ENCODE measurements at places on chromosomes 7 and 10.

DNA sequence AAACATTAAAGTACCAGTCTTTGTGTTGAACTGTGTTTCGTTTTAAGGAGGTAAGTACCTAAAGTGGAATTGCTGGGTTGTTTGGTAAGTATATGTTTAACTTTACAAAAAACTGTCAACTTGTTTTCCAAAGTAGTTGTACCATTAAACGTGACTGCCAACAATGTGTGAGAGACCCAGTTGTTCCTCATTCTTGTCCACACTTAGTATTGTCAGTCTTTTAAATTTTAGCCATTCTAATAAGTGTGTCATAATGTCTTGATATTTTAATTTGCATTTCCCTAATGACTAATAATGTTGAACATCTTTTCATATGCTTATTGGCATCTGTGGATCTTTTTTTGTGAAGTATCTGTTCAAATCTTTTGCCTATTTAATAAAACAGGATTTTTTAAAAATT lies 74.3 kb downstream of the POLL start:
- no peak for DNase-seq

DNA sequence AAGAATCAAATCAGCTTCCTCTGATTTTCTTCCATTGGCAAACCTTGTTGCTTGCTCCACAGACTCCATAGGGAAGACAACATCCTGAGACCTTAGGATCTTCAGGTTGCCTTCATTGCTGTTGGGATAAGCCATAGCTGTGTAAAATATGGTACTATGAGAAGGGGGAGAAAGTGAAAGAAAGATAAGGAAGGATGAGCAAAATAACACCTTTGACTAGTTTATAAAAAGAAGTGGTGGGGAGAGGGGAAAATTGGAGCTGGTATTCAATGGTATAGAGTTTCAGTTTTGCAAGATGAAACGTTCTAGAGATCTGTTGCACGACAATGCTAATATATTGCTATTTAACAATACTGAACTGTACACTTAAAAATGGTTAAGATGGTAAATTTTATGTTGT lies 180.4 kb upstream of the PHYHIPL start:
- no peak for DNase-seq

DNA sequence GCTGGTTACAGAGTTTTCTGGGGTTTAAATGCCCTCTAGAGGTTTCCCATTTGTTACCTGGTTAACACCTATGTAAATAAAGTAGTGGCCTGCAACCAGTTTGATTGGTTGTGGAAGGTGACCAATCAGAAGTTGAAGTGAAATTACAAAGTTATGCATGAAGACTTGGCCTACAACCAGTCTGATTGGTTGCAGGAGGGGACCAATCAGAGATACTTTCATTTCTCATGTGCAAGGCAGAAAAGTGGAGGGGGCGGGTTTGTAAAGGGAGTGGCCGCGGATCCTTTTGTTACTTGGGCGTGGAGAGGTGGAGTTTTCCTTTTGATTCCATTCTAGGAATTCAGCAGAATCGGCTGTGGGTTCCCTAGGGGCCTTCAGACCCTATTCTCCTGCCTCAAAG lies 80.8 kb downstream of the SEC23IP start:
- no peak for DNase-seq

DNA sequence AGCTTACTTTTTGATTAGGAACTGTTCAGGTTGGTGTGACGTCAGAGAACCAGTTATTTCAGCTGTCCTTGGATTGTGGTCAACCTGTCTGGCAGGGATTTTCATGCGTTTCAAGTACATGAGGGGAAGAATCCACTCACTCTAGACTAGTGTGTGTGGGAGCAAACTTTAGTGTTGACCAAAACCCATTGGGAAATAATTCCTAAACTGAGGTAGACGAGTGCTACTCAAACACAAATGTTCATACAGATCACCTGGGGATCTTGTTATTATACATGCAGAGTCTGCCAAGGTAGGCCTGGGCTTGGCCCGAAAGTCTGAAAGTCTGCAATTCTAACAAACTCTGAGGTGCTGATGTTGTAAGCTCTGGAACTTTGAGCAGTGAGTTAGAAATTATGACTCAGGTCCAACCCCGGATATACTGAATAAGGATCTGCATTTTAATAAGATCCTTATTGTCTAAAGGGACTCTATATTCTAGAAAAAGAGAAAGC lies 111.1 kb upstream of the CREB5 start:
- no peak for DNase-seq

DNA sequence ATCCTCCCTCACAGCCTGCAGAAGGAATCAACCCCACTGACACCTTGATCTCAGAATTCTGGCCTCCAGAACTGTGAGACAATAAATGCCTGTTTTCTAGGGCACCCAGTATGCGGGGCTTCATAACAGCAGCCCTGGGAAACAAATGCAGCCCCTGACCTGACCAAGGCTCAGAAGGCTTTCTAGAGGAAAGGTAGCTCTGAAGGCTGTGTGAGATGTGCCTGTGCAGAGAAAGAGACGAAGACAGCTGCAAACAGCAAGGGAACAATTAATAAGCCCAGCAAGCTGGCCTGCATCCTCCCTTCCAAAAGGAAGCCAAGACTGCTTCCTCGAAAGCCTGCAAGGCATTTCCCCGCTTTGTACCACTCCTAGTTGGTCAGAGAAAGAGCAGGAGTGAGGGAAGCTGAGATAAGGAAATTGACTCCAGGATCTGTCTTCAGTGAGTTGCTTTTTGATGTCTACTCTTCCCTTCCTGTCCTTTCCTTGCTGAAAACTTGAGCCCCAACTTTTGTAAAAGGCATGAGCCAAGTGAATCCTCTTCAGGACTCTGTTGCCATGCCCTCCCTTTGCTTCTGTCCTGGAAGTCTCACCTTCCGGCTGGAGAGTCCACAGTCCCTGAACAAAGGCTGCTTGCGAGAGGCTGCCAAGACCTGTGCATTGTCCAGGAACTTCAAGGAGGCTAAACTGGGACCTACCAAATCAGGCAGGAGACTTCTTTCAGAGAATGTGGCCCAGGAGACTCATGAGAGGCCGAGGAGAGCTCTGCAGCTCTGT lies 71.2 kb upstream of the ARID5B start:
- DNase-seq = no peak

DNA sequence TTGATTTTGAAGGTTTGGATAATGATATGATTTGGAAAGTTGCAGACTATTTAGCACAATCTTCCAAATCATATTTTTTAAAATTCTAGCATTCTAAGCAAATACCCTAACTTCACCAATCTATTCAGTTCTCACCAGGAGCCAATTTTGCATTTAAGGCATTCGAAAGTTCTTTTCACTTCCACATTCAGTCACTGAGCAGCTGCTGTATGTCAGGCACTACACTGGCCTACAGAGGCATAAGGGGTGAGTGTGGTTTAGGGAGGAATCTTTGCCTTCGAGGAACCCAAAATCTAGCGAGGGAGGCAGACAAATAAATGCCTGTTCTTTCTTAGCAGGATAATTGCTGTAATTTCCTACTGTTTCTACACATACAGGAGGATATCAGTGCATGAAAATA lies 10.7 kb upstream of the UCN3 start:
- DNase-seq = no peak

GRCh38 chr10:77648472-77648871 lies 10.9 kb upstream of the KCNMA1 start:
- no peak for DNase-seq

- no peak for DNase-seq
Observed at GRCh38 chr10:69467928-69468750, 16.9 kb downstream of the TSPAN15 start.

DNA sequence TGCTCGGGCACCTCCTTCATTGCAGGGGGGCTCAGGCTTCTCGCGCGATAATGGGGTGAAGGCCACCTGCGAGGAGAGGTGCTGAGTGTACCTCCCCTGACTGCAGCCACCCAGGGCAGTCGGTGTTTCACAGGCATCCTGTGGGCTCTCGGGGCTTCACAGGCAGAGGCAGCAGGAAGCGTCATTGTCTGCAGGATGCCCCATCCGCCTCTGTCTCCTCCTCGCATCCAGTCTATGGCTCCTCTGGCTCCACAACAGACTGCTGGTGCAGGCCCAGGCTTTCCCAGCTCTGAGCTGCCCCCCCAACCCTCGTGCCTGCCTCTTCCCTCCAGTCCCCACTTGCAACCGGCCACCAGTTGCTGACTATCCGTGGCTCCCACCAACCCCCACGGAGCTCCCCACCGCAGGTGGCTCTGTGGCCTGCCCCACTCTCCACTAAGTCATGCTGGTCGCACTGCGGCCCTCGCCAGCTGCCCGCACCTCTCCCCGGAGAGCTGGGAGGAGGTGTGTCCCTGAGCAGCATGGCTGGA lies 36.5 kb downstream of the CAMK2B start:
- peak; percentile 18 for DNase-seq

GRCh38 chr7:75989500-75990388 lies 4.7 kb downstream of the TMEM120A start:
- DNase-seq = peak; percentile 27

- peak; percentile 6 for DNase-seq
Observed at GRCh38 chr10:118841881-118842605, 87.3 kb upstream of the CACUL1 start.

DNA sequence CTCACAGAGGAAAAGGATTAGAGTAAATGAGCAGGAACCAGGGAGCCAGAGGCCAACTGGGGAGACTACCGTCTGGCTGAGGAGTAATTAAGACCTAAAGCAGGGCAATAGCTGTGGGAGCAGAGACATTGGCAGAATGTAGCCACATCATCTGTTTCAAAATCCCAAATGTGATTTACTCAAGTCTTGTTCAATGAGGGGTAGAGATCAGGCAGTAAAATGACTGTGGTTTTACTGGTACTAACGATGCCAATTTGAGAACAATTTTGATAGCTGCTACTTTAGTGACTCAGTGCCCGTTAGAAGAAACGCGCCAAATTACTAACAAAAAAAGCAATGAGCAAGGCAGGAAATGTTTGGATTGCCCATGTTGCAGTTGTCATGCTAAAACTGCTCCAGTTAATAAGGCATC lies 12.7 kb upstream of the MIOS start:
- DNase-seq = peak; percentile 67

DNA sequence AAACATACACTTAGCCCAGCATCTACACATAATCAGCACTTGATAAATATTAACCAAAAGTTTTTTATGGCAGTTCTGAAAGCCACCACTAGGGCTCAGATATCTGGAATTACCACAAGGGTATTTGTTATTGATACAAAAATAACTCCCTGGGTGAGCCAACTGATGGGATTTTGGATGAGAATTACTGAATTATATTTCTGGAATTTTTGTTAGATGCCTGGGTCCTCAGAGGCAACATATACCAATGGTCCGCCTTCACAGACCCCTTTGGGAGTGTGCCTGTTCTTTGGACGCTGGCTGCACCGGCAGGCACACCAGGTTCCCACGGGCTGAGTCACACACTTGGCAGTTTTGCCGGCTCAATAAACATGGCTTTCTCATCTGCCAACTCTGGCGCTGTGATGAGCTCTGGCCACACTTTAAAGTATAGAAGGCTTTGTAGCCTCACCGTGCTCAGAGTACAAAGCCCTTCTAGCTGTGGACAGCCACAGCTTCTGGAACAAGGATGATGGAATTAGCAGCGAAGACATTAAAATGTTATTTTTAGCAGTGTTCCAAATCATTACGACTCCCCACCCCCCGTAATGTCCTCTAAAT lies 24.5 kb upstream of the EEPD1 start:
- DNase-seq = peak; percentile 41

- no peak for DNase-seq
Observed at GRCh38 chr10:100025576-100025975, 15.8 kb upstream of the DNMBP start.

DNA sequence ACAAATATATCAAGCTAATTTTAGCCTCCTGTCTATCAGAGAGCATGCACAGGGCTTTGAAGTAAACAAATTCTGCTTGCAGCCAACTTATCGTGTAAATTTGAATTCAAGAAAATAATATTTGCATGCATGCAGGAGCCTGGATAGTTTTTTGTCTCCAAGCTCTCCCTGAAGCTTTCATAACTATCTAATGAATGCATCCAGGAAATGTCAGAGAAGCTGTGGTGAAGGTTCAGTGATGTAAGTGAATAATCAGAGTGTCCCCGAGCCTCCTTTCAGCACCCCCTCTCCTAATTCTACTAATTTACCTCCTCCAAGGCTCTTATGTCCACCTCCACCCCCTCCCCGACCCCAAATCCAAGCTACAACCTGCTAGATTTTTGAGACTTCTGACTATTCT lies 172.0 kb upstream of the ZNF32 start:
- DNase-seq = no peak

DNA sequence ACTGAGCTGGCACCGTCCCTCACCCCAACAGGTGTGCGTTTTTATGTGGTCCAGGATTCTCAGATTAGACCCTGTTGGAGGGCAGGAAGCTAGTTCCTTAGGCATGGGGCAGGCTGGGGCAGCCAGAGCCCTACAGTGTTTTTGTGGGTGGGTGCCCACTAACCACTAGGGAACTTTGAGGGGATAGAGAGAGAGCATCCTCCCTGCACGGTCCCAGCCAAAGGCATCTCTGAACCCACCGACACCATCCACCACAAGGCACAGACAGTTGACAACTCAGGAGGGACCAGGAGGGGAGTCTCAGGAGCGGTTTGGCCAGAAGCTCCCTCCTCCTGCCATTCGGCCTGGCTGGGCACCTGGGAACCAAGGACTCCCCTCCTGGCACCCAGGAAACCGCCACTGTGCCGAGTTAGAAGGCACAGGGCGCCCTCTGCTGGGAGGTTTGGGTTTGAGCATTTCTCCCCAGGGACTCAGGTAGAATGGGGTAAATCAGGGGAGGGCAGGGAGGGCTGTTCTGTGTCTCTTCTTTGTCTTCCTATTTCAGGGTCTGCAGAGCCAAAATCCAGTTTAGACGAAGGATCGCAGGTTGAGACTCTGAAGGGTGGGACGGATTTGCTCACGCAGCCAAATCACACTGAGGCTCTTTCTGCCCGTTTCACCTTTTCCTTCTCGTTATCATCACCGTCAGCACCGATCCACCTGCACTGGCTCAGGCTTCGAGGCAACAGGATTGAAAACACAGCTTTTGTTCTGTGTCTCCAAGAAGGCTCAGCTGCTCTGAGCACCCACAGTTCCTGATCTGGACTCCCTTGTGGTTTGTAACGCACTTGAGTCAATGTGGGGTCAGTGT lies 84.8 kb upstream of the COL13A1 start:
- DNase-seq = peak; percentile 67

GRCh38 chr10:33109788-33110469 lies 151.9 kb upstream of the ITGB1 start:
- no peak for DNase-seq

DNA sequence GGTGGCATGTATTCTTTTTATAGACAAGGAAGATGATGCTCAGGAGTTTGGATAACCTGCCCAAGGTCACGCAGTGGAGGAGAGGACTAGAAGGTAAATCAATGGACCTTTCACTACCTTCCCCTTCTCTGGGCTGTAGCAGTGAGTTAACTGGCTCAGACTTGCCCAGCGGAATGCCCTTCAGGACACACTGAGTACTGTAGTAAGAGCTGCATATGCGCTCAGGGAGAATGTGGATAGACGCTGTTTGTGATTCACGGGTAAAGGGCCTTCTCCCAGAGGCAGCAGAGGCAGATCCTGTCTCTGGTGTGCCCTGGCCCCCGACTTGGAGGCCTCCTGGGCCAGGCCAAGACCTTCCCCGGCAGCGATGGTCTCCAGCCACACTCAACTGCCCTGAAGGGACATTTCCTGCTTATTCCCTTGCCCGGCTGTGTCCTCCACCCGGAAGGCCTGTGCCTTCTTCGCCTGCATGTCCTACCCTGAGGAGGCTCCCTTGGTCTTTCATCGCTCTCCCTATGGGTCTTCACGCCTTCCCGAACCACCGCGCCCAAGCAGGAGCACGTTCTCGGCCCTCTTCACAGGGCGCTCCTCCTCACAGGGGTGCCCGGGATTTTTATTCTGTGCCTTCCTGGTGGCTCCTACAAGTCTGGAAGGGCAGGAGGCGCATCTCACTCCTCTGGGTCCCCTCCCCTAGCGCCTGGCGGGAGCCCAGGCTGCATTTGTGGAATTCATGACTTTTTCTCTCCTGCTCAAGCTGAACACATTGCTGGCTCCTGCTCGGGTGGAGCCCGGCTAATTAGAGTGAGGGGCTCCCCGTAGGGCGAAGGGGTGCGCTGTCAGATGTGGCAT lies 1.8 kb upstream of the IKZF1 start:
- no peak for DNase-seq
